MCF 10A (cell line): ENCODE measurements at places on chromosomes 6 and 20. TPM values are rescaled to one million over a fixed set of nuclear protein-coding genes. Genes with fewer than 3 reads are reported as not detected.

- peak; percentile 92 for DNase-seq
These were observed 21.6 kb downstream of the MOCS3 start for GRCh38 chr20:50980071-50980681.

The ATG5 gene
- 26.4 and 33.3 TPM in 2 replicates for total RNA-seq

DNA sequence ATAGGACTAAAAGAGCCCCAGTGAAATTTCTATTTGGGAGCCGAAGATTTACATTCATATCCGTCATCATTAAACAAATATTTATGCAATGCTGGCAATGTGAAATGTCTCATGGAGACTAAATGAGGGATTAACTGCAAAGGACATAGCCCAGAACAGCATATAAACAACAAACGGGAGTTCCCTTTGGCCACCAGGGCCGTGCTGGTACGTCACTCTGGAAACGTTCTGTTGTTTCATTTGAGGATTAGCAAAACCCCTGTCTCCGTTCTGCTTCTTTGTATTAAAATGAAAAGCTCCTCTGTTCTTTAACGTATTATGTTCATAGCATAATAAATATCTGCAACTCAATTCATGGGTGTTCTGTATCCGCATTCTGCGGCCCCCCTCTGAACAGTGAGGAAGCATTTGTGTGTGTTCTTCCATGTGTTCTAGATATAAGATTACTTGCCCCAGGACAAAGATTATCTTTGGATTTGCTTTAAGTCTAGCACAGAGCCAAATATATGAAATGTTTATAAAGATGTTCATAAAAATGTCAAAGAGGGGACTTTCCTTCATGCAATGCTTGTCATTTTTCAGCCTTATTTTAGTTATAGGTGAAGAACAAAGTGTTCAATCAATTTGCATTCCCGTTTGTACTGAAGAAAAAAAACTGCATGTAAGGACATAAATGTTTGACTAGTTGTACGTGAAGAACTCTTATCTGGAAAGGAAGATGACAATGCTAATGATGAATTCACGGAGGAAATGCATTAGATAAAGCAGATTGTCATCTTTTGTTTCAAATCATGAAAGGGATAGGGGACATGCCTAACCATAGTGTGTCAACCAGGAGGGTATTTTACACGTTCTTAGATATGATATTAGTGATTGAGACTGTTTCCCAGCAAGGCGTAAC lies 90.0 kb upstream of the TNFAIP3 start:
- no peak for DNase-seq

The MYLK4 gene
- 0.93 and 1.1 TPM in 2 replicates for total RNA-seq

DNA sequence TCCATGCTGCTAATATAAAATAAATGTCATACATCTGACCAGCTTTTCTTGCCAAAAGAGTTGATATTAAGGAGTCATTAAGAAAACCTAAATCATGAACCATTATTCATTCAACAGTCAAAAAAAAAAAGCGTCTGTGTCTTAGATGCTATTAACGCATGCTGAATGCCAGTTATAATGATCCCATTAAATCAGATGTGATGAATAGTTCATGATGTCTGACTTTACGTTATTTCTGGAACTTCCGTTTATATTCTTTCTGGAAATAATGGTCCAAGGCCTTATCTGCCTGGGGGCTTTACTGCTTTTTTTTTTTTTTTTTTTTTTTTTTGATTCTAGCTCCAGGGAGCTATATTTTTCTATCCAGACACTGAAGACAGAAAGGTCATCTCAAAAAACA lies 877.1 kb downstream of the HACE1 start:
- DNase-seq = no peak

DNA sequence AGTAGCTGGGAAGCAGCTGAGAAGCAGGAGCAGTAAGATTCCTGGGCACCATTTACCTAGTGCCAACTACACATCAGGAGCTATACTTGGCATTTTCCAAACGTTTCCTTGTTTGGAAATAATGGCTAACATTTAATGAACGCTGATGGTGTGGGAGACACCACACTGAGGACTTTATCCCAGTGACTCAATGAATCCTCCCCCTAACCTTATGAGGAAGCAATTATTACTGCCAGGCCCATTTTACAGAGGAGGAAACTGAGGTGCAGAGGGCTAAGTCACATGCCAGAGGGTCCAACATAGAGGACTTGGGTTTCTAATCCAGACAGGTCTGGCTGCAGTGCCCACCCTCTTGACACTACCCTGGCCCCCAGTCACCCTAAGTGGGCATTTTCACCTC lies 6.1 kb downstream of the PTGIS start:
- DNase-seq = no peak

The RTN4IP1 gene
- total RNA-seq = 6.2 and 6.5 TPM in 2 replicates

The RSPO3 gene
- total RNA-seq = not detected in 2 replicates
